Heart left ventricle (tissue), 16 donors: ENCODE measurements at places on chromosomes 12 and 14. TPM values are rescaled to one million over a fixed set of nuclear protein-coding genes. Genes with fewer than 3 reads are reported as not detected.

- DNase-seq = no peak
Measured at GRCh38 chr12:31895449-31896150, 63.6 kb upstream of the RESF1 start.

- DNase-seq = no peak
Measured at GRCh38 chr12:76708296-76708695, 55.6 kb upstream of the ZDHHC17 start.

DNA sequence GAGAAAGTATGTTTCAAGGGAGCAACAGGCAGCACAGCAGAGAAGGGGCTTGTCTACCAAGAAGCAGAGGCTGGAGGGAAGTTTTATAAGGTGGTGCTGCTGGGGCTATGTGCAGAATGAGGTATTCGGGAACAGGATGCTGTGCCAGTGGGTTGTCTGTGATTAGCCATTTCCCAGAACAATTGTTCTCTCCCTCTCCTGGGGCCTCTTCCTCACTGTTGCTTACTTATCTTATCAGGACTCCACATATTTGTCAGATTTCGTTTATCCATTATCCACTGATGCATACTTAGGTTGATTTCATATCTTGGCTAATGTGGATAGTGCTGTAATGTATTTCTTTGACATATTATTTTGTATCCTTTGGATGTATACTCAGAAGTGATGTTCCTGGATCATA, 195.1 kb upstream of the RTL1 start:
- no peak for DNase-seq

TPPP2 gene
- not detected for total RNA-seq

DNA sequence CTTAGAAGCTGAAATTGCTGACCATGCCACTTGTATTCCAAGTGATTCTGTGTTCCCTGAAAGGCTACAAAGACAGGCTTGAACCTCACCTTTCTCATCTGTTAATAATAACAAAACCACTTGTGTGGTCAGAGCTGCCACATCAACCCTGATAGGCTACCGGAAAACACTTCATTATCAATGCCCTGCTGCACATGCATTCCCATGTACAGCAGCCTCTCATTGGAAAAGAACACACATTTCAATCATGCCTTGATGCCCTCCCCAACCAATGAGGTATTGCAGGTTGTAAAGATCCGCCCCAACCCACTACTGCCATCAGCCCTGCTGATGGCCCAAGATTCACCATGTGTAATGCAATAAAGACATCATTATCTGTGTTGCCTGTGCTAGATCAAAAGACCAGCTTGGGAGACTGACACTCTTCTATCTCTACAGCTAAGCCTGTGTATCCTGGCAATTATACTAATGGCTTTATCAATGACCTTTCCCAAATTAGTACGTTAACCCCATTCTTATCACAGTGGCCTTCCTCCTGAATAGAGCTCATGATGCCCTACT, 2.8 kb downstream of the GPR19 start:
- no peak for DNase-seq

DNA sequence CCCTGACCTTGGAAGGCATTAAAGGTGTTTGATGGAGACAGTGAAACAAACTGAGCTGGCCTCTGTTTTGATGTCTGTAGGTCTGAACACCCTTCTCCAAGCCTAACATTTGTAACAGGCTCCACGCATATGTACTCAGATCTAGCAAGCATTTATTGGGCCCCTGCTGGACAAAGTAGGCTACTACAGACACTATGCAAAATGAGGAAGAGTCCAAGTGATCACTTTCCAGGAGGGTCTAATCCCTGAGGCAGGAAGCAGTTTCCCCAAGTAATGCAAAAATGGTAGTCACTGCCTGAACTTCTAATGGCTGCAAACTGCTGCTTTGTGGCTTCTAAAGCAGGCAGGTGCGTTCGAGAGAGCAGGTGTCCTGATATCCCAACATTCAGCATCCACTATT, 405.8 kb downstream of the MED13L start:
- no peak for DNase-seq

DNA sequence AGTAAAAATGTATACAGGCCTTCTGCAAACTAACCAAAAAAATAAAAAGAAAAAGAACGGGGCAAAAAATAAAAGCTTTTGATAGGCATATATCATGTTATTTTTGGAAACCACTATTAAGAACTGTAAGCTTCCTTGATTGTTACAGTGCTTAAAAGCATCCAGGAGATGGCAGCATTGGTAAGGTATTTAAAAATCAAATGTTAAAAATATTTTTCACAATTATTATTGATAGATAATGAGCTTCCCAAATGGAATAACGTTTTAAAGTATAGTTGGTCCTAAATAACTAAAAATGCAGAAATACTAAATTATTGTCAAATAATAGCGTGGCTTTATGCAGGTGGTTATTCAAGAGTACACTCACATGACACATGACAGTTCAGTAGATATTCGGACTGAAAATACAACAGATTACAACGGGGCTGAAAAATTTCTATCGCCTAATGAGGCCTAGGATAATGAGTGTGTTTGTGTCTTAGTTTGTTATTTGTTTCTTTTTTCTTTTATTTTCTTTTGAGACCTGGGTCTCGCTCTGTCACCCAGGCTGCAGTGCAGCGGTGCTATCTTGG, 127.2 kb upstream of the ATF7IP start:
- no peak for DNase-seq

KRT82 gene
- total RNA-seq = not detected
